ENCODE measurements at places on chromosomes 2 and 18. TPM values are rescaled to one million over a fixed set of nuclear protein-coding genes. Genes with fewer than 3 reads are reported as not detected.

GRCh38 chr2:215059724-215060123, 78.7 kb downstream of the ABCA12 start:
- DNase-seq: no peak

GRCh38 chr2:73582364-73582763, 59.9 kb downstream of the NAT8 start:
- no peak for DNase-seq

GRCh38 chr2:199197448-199197847, 260.3 kb downstream of the SATB2 start:
- DNase-seq: no peak

DNA sequence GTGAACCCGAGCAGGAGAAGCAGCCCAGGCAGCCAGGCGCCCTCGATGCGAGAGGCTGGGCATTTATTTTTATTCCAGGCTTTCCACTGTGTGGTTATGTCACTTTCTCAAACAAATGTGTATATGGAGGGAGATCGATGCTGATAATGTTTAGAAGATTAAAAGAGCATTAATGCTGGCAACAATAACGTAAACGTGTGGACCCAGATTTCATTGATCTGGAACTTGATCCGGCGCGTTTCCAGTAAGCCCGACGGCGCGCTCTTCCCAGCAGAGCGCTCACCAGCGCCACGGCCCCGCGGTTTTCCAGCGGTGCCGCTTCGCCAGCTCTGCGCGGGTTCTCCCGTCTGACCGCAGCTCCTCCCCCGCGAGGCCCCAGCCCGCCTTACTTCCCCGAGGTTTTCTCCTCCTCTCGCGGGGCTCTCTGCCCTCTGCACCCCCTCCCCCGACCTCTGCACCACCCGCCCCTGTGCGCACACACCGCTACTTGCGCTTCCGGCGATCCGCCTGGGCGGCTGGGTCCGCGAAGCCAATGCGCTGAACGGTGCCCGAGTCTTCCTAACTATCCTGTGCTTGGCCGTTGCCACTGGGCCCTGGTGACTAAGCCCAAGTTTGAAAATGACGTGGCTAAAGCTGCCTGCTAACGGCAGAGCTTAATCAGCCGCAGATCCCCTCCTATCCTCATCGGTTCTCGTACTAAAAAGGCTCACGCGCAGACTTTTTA, 6.1 kb downstream of the ONECUT2 start:
- no peak for DNase-seq

- no peak for DNase-seq
These were observed 568 bp upstream of the STK17B start for GRCh38 chr2:196171946-196172345.

GRCh38 chr2:106561356-106561755, 74.2 kb downstream of the CD8B2 start:
- DNase-seq: no peak

DNA sequence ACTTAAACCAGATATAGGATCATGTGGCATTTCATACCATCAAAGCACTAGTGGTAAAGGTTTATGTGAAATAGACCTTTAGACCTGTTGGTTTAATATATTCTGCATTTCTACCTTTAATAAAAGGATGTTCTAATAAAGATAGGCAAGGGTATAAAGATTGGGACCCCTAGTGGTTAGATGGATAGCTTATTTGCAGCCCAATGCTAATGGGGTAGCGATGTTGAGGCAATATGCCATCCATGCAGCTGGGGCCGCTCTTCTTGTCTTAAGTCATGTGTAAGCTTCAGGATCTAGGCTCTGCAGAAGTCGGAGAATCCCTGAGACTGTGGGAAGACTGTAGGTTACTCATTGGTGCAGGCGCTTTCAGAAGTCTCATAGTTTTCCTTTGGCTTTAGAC, 114.9 kb downstream of the ICOS start:
- DNase-seq: no peak

DNA sequence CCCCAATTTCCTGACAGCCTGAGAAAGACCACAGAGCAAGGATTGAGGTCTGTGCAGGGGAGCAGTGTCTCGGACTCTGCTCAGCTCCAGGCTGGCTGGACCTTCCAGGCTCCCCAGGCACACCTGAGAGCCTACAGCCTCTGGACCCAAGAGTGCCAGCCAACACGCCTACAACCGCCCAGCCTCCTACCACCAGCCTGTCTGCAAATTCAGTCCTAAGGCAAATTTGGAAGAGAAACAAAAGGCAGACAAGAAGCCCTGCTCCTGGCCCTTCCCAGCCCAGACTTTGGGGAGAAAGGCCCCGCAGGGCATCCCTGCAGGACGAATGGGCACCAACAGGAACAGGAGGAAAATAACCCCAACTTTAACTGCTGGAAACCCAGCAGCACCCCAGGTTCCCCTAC, 1.9 kb downstream of the HS6ST1 start:
- DNase-seq: no peak

Gene ASAP2
- total RNA-seq: 31.0 TPM

Gene CNTNAP5
- 41.0 TPM for total RNA-seq

Gene OBSL1
- 39.9 TPM for total RNA-seq

Gene SMC6
- 29.5 TPM for total RNA-seq

Gene LOXHD1
- 0.16 TPM for total RNA-seq

Gene VPS4B
- 41.0 TPM for total RNA-seq

Gene SLC9A2
- 2.0 TPM for total RNA-seq
